ENCODE measurements at places on chromosomes 6 and 20.

DNA sequence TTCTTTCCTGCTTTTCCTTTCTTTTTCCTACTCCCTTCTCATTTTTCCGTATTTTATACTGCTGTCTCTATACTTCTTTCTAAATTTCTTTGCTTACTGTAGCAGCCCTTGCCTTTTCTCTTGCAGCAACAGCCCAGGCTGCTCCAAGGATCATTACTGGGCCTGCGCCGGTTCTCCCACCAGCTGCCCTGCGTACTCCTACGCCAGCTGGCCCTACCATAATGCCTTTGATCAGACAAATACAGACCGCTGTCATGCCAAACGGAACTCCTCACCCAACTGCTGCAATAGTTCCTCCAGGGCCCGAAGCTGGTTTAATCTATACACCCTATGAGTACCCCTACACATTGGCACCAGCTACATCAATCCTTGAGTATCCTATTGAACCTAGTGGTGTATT lies 148.8 kb downstream of the QKI start:
- no peak for DNase-seq

DNA sequence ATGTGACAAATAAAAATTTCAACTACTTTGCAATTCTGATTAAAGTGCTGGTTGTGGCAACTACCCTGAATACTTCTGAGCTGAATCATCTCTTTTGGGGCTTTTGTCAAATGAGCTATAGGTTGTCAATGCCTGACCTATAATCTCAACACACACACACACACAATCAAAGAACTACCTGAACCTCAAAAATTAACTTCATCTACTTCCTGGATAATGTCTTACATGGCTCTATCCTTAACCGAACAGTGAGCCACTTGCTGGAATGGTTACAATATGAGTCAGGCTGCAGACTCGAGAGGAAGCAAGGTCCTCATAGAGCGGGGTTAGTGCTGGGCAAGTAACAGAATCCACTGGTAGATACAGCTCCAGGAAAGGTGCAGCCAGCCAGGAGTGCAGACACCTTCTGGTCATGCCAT lies 70.6 kb upstream of the DST start:
- no peak for DNase-seq

- DNase-seq: no peak
These were observed 347.6 kb downstream of the CDC5L start for GRCh38 chr6:44734886-44735629.

DNA sequence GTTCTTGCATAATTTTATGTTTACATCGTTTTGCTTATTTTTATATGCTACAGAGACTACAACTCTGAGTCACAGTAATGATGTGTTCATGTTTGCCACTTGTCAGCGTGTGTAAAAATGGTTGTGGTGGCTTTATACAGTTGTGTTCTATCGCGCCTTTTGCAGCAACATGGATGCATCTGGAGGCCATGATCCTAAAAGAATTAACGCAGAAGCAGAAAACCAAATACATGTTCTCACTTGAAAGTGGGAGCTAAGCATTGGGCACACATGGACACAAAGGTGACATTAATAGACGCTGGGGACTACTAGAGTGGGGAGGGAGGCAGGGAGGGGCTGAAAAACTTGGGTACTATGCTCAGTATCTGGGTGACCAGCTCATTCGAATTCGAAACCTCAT lies 996 bp upstream of the SEC23B start:
- DNase-seq: no peak

- no peak for DNase-seq
These were observed 140.1 kb upstream of the GMDS start for GRCh38 chr6:2385471-2385983.

DNA sequence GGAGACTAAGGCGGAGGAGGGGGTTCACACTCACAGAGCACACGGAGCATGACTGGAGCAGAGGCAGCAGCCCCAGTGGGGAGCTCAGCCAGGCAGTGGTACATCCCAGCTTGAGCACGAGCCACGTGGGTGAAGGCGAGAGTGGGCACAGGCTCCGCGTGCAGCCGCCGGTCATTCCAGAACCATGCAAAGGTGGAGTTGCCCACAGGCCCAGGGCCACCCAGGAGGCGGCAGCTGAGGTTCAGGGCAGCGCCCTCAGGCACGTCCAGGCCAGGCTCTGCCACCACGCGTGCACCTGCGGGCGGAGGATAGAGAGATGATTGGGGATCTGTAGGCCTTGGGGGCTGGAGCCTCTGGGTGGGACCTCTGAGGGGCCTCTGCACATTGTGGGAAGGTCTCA lies 9.5 kb upstream of the ADAM33 start:
- DNase-seq: no peak

GRCh38 chr6:147285087-147285855 lies 81.1 kb downstream of the STXBP5 start:
- peak; percentile 10 for DNase-seq

- DNase-seq: no peak
These were observed 646 bp upstream of the CPNE5 start for GRCh38 chr6:36839749-36840431.

- no peak for DNase-seq
These were observed 6.6 kb downstream of the MYL9 start for GRCh38 chr20:36548006-36548315.

GRCh38 chr6:157758516-157759023 lies 64.5 kb upstream of the SNX9 start:
- no peak for DNase-seq

DNA sequence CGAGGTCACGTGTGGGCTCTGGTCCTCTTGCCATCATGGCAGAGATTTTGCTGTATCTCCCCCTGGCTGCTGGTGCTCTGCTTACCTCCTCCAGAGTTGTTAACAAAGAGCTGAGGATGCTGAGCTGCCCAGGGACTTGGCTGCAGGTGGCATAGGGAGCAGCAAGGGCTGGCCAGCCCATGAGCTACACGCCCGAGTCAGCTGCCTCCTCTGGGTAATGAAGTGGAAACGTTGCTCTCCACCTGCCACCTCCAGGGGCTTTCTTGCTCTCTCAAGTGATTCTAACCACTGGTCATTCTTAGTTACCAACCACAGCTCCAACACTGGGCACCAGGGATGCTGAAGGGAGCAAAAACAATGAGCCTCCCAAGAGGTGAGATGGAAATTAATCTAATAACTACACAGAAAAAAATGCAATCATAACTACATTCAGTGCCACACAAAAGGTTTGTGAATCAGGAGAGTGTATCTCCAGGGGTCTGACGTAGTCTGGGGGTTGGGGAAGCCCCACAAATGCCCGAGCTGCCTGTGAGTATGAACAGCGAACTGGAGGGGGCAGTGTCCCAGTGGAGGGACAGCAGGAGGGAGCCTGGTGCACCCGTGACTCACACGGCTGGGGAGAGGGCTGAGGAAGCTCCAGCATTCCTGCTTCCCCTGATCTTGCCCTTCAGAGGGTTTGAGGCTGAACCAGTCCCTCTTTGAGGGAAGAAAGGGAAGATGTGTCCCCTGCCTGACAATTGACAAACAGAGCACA lies 78.7 kb downstream of the CDH26 start:
- DNase-seq: no peak

GRCh38 chr20:61113731-61114130 lies 138.3 kb upstream of the CDH4 start:
- DNase-seq: no peak

DNA sequence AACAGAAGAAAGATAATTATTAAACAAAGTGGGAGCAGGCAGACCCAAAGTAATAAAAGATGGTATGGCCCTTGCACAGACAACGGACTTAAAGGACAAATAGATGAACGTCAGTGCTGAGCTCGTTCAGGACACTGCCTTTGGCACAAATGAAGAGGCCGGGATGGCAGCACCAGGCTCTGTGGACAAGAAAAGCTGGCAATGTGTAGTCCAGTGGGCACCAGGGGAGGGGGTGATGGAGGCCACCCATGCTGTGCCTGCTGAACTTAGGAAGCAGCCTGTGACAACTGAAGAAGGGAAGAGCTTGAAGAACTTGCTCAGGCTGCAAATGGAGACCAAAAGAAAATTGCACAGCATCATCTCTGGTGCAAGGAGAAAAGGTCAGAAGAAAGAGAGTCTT lies 131.0 kb downstream of the ANKRD60 start:
- DNase-seq: no peak

DNA sequence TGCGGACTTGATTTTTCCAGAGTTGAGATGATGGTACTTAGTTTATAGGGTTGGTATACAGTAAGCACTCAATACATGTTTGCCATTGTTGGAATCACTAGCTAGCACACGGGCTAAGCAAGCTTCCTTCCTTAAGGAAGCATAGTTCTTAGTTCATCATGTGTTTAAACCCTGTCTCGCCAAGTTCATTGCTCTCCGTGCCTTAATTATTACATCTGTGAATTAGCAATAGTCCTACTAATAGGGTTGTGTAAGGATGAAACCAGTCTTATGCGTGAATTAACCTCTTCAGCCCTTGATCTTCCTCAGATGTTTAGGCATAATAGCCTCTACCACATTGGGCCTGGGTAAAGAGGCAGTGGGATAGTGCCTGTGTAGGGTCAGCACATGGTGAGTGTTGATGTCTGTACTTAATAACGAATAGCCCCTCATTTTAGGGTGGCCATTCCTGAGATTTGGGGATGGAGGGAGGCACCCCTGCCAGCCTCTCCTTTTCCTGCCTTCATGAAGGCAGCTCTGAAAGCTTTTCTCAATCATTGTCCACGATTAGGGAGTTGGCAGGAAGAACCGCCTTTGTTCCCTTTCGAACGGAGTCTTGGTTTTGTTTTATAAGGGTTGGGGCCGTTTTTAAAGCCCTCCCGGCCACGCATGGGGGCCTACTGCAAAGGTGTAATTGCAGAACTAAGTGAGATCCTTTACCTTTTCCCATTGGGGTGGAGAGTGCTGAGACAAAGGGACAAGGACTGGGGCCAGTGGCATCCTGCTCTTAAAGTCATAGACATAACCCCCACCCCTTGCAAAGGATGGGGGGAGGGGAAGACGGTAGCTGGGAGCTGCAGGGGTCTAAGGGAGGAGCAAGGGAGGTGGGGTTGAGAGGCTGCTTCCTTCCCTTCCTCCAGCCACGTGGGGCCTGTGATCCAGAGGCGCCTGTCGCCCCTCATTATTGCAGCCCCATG lies 2.1 kb downstream of the DNMT3B start:
- DNase-seq: no peak

- DNase-seq: no peak
These were observed 24.9 kb upstream of the FUCA2 start for GRCh38 chr6:143536461-143536865.

DNA sequence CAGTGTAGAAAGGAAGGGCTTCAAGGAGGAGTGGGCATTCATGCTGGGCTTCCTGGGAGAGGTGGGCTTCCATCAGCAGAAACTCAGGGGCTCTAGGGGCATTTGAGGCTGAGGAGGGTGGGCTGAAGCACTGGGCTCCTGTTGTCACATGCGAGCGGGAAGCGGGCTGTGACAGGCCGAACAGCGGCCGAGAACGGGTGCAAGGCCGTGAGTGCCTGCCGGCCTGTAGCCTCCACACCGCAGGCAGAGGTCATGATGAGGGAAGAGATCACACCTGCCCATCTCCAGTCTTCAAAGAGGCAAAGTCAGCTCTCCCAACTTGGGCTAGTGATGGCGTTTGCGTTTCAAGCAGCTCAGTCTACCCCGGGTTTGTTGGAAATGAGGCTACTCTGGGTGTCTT lies 880 bp downstream of the TTLL2 start:
- no peak for DNase-seq

- no peak for DNase-seq
These were observed 93.7 kb downstream of the NDUFAF5 start for GRCh38 chr20:13878566-13878965.

DNA sequence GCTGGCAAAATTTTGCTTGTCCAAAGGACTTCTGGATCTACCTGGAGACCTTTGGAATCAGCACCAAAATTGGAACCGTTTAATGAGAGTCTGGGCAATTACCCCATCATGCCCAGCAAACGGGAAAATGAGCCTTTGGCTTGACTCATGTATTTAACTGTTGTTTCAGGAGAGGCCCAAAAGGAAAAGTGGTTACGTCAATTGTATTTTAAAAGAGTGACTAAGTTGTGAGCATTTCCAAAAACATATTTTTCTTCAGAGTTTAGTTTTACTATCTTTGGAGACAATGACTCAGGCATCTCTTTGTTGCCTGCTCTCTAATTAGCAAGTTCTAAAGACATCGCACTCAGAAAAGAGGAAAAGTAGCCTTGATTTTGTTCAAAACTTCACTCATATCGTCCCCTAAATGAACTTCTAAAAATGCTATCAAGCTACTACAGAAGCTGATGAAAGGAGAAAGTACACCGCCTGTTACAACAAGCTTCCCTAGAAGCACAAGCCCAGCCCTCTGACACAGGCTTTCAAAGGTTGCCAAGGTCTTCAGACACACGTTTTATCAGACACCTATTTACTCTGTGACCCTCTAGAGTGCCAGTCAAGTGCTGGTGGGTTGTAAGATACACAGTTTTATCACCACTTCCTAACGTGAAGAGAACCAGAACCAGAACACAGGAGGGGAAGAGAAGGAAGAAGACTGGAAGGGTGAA lies 146.2 kb downstream of the TBX18 start:
- DNase-seq: no peak

DNA sequence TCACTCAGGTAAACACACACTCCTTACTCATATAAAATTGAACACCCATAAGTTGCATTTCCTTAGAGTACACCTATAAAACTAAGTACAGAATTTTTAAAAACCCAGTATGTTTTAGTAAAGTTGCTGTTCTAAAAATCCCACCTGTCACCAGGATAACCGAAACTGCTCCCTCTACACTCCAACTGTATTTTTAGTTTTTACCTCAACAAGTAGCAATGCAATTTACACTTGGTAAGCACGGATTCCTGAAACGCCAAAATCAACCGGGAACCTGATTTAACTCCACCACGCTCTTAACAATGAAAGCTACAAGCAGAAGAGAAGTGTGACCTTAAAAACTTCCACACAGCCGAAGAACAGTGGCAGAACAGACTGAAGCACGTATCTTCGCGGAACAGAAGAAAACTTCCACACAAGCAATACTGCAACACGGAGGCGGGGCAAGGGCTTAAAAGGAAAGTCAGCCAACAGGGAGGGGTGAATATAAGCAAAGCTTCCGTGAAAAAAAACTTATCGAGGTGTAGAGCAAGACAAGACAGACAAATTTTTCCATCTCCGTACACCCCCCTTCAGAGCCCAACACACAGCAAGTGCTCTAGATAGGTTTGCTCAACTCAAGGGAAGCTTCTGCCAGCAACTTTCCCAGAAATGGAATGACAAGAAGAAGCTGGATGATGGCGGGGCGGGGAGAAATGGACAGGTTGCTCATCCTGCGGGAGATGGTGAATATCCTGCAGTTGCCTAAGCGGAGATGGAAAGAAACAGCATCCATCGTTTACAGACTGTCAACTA lies 1.4 kb downstream of the STAU1 start:
- DNase-seq: no peak

Data from NCI-H2081 treated with DMSO at 0.1 percent for 48 hours (cell line).